Trophoblast cell (in vitro differentiated cells and primary cell): ENCODE measurements at places on chromosomes 7 and 10.

- no peaks in the 10 kb centered on the region for H3K36me3 ChIP-seq
- no peak overlapping the region for H3K4me3 ChIP-seq
- peaks cover 35% of the 10 kb centered on the region for H3K4me1 ChIP-seq
These were observed 3.9 kb upstream of the VGF start for GRCh38 chr7:101169110-101169837.

GRCh38 chr7:124399941-124400340 lies 365.7 kb downstream of the GPR37 start:
- H3K4me3 ChIP-seq: no peak overlapping the region
- H3K27ac ChIP-seq: no peak overlapping the region
- H3K4me1 ChIP-seq: no peaks in the 10 kb centered on the region
- no peak for DNase-seq

DNA sequence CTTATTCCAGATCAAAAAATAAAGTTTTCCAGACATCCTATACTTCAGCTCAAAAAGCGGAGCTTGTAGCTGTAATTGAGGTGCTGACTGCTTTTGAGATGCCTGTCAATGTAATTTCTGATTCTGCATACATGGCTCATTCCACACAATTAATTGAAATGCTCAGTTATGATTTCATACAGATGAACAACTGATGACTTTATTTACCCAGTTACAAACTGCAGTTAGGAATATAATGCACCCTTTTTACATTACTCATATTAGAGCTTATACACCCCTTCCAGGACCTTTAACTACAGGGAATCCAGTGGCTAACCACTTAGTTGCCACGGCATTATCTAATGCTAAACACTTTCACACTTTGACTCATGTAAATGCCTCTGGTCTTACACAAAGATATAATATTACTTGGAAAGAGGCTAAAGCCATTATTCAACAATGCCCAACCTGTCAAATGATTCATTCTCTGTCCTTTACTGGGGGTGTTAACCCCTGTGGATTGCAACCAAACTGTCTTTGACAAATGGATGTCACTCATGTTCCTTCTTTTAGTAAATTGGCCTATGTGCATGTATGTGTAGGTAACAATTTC lies 147.3 kb downstream of the ZNF33B start:
- no peaks in the 10 kb centered on the region for H3K4me1 ChIP-seq
- no peaks in the 10 kb centered on the region for H3K27me3 ChIP-seq
- H3K4me3 ChIP-seq: no peak overlapping the region

DNA sequence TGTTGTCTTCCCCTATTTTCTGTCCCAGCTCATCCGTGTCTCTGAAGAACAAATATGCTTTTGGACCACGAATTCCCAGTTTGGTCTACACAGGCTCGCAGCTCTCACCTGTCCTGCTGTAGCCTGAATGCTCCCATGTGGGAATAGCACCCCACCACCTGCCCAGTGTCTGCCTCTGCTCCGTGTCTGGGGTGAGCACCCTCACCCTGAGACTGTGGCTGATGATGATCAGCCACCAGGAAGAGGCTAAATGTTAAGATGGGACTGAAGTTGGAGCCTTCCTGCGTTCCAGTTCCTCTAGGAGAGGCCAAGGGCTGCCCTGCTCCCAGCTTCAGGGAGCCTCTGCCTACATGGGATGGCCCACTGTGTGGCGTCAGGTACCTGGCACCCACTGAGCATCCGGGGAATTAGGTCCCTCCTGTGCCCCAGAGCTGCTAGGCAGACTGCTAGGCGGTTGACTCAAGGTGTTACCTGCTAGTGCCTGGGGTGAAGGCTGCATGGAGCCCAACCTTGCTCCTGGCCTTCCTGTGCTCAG lies 3.7 kb downstream of the PGAM2 start:
- H3K27ac ChIP-seq: no peak overlapping the region
- H3K36me3 ChIP-seq: peaks cover 60% of the 10 kb centered on the region

DNA sequence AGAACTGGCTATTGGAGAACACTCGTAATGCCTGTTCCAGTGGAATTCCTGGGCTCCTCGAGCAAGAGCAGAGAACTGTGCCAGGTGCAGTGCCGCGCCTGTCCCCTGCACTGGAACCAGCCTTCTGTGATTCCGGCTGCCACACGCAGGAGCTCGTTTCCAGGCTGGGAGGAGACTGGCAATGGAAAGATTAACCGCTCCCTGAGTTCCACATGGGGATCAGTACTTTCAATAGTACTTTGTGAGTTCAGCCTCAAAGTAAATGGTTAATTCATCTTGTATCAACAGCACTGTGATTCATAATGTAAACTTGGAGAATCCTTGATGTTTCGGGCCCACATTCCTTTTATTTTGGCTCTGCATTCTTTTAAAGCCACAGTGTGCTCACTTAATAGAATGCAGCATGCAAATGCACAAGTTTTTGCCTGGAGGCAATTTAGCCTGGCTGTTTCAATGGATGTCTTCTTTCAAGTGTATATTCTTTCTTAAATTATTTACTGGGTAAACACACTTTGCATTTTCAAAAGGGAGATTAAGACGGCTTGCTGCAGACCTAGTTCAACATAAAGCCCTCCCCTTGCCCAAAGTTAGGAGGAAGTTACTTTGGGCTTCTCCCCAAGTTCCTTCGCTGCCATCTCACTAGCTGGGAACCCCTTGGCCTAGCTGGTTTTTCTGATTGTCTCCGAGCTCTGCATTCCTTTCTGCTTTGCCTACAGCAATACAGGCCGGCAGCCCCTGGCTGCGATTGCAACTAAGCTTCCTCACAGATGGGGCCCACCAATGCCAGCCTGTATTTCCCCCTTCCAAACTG lies 138.1 kb upstream of the TCF7L2 start:
- DNase-seq: peak; percentile 98
- H3K27ac ChIP-seq: peak overlapping the region; percentile 94
- H3K4me1 ChIP-seq: peaks cover 54% of the 10 kb centered on the region
- H3K4me3 ChIP-seq: no peak overlapping the region
- H3K27me3 ChIP-seq: no peaks in the 10 kb centered on the region

DNA sequence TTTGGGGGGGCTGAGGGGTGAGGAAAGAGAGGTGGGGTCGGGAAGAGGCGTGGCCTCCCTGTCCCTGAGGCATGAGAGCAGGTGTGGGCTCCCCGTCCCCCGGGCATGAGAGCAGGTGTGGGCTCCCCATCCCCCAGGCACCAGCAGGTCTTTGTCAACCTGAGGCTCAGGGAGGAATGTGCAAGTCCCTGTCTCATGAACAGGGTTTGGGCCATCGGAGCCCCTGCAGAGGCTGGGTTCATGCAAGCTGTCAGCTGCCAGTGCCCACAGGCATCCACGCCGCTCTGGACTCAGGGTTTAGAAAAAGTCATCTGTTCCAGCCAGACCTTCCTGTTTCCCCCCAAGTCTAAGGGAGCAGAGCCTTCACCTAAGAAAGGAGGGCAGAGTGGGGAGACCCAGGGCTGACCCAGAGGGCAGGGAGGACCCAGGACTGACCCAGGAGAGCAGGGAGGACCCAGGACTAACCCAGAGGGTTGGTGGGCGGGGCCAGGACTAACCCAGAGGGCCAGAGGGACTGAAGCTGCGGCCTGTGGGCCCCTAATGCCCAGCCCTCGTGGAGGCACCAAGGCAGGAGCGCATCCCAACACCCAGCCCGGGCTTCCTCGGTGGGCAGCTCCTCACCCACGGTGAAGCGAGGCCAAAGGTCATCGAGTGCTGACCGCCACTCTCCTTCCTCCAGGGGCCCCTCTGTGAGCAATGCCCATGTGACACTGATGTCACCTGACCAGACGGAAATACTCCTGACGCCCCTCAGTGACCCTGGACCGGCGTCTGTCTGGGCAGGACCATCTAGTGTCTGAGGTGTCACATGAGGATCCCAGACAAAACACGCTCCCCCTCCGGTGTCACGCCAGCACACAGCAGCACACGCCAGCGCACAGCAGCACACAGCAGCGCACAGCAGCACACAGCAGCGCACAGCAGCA lies 28.9 kb upstream of the GPR146 start:
- H3K4me3 ChIP-seq: no peak overlapping the region
- peak; percentile 37 for DNase-seq
- H3K27me3 ChIP-seq: no peaks in the 10 kb centered on the region
- peak overlapping the region; percentile 12 for H3K27ac ChIP-seq

- H3K36me3 ChIP-seq: no peaks in the 10 kb centered on the region
- no peak overlapping the region for H3K4me3 ChIP-seq
- H3K27me3 ChIP-seq: no peaks in the 10 kb centered on the region
- DNase-seq: no peak
- H3K27ac ChIP-seq: no peak overlapping the region
These were observed 98.5 kb downstream of the TPST1 start for GRCh38 chr7:66303454-66304155.

DNA sequence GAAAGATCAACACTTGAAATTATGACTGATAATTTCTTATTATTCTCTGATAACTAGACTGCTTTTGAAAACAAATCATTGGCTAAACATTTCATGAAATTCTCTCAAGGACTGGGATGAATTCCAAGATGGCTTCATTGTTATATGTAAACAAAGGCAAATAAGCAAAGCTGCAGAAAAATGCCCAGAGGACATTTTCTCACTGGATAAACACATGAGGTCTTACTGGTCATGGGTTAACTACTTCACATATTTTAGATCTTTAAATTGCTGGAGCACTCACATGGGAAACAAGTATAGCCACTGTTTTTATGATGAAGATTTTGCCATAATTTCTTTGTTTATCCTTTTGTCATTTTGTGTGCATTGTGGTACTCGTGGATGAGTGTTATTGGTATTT lies 239.1 kb downstream of the PHF14 start:
- peaks cover 4% of the 10 kb centered on the region for H3K4me1 ChIP-seq
- peak; percentile 44 for DNase-seq
- no peaks in the 10 kb centered on the region for H3K27me3 ChIP-seq
- H3K4me3 ChIP-seq: no peak overlapping the region
- H3K27ac ChIP-seq: no peak overlapping the region

- H3K27me3 ChIP-seq: no peaks in the 10 kb centered on the region
- H3K4me3 ChIP-seq: no peak overlapping the region
- H3K36me3 ChIP-seq: no peaks in the 10 kb centered on the region
- no peak for DNase-seq
These were observed 60.0 kb upstream of the KLF14 start for GRCh38 chr7:130793855-130794618.

- H3K27ac ChIP-seq: peak overlapping the region; percentile 76
- H3K4me3 ChIP-seq: no peak overlapping the region
- DNase-seq: no peak
- H3K4me1 ChIP-seq: peaks cover 29% of the 10 kb centered on the region
These were observed 97.7 kb downstream of the SH3PXD2A start for GRCh38 chr10:103757531-103758293.

GRCh38 chr7:2651847-2652735 lies 20.3 kb downstream of the TTYH3 start:
- DNase-seq: no peak
- peaks cover 6% of the 10 kb centered on the region for H3K4me1 ChIP-seq
- no peaks in the 10 kb centered on the region for H3K27me3 ChIP-seq
- no peak overlapping the region for H3K27ac ChIP-seq
- H3K4me3 ChIP-seq: peak overlapping the region; percentile 10

DNA sequence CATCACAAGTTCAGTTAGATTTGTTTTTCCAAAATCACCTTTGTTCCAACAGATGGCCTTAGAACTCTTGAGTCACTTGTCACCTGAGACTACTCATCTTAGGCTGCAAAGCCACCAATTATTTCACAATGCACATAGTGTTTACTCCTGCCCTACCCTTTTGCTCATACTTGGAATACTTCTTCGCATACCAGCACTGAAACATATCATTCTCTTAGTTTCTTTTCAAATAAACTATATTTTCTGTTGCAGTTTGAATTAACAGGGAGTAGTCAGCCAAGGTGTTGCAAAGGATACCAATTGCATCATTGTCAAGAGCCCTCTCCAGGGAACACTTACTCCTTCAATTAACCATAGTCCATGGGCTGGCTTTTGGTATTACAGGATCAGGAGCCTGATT lies 71.0 kb downstream of the CASD1 start:
- no peak overlapping the region for H3K27ac ChIP-seq
- H3K4me3 ChIP-seq: no peak overlapping the region
- H3K4me1 ChIP-seq: peaks cover 3% of the 10 kb centered on the region
- no peaks in the 10 kb centered on the region for H3K27me3 ChIP-seq
- no peaks in the 10 kb centered on the region for H3K36me3 ChIP-seq

DNA sequence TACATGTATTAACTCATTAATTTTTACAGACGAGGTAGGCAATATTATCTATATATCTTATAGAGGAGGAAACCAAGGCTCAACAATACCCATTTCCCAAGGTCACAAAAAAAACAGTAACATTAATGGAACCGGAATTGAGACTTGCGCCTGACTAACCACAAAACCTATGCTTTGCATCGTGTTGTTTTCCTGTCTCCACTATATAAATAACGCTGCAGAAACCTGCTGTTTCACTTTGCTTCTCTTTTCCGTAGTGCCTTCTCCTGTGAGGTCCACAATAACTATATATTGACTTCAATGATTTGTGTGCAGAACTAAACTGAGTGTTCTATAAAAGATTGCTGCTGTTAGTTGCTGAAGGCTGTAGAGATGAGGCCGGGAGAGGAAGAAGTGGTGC lies 97.7 kb upstream of the RPA3 start:
- H3K27me3 ChIP-seq: no peaks in the 10 kb centered on the region
- no peak overlapping the region for H3K27ac ChIP-seq
- H3K36me3 ChIP-seq: peaks cover 2% of the 10 kb centered on the region
- H3K4me1 ChIP-seq: no peaks in the 10 kb centered on the region

- DNase-seq: no peak
- H3K27me3 ChIP-seq: no peaks in the 10 kb centered on the region
- no peak overlapping the region for H3K27ac ChIP-seq
- no peaks in the 10 kb centered on the region for H3K4me1 ChIP-seq
- no peak overlapping the region for H3K4me3 ChIP-seq
These were observed 412.2 kb upstream of the SORCS1 start for GRCh38 chr10:107576746-107577145.

DNA sequence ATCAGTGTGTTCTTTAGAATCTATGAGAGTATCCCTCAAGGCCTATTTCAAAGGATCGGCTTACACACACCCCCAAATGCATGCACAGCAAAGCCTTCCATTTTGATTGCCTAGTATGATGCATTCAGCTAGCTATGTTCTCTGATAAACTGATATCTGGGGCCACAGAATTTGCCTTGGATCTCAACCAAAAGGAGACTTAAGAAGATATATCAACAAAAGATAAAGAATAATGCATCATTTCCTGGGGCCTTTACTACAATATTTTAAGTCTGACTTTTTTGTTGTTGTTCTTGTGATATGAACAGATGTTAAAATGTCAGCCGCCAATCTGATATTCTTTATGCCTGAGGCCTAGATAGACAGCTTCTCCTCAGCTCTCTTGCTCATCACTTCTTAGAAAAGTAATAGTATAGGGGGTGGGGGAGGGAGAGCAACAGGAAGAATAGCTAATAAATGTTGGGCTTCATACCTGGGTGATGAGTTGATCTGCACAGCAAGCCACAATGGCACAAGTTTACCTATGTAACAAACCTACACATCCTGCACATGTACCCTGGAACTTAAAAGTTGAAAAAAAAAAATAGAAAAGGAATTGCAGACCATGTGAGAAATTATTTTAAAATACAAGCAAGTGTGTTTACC lies 792.9 kb upstream of the GHITM start:
- H3K27me3 ChIP-seq: no peaks in the 10 kb centered on the region
- H3K36me3 ChIP-seq: no peaks in the 10 kb centered on the region
- H3K4me1 ChIP-seq: no peaks in the 10 kb centered on the region
- no peak for DNase-seq
- no peak overlapping the region for H3K4me3 ChIP-seq
- no peak overlapping the region for H3K27ac ChIP-seq
